Left ventricle myocardium superior (tissue), 1 donor: ENCODE measurements at places on chromosomes 11 and 22.

DNA sequence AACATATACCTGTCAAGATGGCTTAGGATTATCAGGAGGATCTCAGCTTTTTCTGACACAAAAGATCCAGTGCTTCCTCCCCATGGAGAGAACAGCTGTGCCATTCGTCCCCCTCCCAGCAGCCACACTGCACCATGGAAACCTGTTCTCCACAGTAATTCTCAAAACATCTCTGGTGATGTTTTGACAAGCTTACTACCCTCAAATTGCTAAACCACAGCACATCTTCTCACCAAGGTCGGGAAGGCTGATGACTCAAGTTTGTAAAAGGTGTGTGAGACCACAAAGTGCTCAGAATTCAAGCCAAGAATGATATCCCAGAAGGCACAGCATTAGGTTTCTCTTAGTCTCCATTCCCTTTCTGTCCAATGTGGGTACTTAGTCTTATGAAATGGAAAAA is 3.9 kb upstream of the RAB38 start:
- no peak for DNase-seq

- DNase-seq: no peak
Measured at GRCh38 chr22:22880645-22881044, 7.0 kb upstream of the IGLL5 start.

DNA sequence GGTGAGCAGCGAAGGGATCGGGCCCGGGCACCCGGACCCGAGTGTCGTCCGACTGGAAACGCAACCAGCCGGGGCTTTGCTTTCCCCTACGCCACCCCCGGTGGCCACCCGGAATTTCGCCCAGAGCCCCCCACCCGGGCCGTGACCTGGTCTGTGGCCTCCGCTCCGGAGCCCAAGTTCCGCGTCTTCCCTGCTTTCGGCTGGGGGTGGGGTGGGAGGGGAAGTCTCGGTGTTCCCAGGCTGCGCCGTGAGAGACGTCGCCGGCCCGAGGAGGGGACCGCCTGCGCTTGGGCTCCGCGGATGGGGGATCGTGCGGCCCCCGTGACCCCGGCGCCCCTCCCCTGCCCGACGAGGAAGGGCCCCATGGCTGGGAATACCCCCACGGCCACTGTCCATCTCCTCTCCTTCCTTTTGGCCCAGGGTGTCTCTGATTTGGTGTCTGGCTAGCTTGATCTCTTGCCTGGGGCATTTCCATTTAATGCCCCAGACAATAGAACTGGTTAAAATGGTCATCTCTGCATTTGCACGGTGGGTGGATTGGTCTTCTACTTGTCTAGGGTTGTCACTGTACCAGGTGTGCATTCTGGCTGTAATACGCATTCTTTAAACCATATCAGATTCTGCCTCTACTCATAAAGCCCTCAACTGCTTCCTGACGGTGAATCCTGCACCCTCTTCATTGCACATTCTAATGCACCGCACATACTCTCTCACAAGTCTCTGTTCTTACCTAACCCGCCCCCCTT is 789 bp downstream of the SIK2 start:
- no peak for DNase-seq

DNA sequence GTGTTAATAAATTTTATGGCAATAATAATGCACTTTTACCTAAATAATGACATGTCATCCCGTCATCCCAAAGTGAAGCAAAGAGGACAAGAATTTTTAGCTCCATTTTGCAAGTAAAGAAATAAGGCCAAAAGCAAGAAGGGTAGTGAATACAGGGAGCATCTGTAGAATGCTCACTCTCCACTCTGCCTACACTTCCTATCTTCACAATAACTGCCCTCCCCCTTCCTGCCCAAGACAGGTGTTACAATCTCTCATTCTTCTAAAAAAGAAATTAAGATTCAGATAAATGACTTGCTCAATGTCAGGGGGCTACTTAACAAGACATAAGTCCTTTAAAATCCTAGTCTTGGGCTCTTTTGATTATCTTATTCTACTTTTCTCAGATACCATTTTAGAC is 8.9 kb downstream of the RDX start:
- no peak for DNase-seq

- DNase-seq: no peak
Measured at GRCh38 chr11:9982127-9982795, 311.8 kb downstream of the SBF2 start.

GRCh38 chr22:41038732-41039131 is 53.7 kb upstream of the EP300 start:
- DNase-seq: no peak

DNA sequence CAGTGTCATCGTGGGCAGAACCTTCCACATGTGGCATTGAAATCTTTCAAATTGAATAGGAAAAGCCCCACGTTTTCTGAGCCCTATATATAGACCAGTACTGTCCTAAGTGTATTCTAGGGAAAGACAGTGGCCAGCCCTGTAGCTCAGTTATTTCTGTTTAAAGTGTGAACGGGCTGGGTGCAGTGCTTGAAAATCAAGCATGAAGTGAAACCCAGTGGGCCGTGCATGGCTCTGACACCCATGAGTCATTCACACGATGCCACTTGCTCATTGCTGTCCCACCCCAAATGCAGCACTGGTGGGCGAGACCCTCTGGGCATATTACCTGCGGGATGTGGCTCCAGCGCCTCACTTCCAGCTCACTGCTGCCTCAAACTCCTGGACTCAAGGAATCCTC is 29.8 kb upstream of the CCDC188 start:
- DNase-seq: no peak

- DNase-seq: no peak
Measured at GRCh38 chr11:117970400-117971024, 15.7 kb upstream of the IL10RA start.

DNA sequence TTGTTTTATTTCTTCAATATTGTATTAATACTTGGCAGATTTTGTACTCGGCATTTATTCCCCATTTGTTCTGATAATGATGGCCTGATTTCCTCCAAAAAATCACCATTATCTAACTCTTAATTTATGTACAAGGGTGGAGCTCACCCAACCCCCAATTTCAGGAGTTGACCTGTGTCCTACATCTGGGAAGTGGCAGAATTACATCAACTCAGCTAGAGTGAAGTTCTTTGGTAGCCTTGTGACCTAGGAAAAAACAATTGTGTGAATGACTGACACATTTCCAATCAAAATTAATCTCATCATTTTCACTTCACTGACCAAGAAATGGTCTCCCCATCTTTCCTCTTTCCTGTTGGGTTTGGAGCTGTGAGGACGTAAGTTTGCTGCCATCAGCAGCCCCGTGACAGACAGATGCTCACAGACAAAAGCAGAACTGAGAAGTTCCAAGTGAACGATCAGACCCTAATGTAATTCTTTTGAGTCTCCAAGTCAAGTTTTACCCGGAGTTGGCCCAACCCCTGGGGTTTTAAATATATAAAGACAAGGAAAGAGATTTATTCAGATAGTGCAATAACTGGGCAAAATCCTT is 16.6 kb upstream of the MS4A6E start:
- peak; percentile 31 for DNase-seq

DNA sequence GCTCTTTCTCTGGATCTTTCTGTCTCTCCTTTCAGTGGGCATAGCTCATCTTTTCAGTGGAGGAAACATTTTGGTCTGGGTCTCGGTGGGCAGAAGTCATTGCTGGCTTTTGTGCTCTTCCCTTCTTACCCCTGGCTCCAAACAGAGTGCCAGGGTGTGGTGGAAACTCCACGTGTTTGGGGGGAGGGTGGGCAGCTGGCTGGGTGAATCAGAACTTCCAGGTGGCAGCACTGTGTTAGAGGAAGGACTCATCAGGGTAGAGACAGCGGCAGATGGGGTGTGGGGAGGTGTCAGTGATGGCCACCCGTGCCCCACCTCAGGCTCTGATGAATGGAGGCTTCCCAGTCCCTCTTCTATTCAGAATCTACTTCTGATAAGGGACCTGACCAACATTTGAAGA is 114.0 kb downstream of the GRIK4 start:
- no peak for DNase-seq

DNA sequence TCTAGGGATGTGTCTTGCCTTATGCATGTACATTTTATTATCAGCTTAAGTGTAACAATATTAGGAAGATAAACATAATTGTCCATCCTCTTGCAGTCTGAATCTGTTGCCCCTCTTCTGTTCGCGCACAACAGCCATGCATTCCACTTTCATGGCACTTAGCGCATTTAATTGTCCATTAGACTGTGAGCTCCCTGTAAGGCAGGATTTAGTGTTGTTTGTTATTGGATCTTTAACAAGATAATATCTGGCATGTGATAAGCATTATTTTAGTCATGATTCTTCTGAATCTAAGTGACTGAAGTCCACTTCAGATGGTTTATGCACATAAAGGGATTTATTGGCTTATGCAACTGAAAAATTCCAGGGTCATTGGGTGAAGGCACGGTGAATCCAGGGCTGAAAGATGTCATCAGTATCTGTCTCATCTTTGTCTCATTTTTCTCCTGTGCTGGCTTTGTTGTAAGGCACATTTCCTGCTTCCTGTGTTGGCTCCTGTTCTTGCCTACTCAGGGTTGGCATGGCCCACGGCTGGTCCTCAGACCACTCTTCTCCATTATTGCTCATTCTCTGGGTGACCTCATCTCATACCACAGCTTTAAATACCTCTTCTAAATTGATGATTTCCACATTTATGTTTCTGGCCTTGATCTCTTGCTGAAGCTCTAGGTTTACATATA is 37.6 kb downstream of the ATXN10 start:
- DNase-seq: no peak

DNA sequence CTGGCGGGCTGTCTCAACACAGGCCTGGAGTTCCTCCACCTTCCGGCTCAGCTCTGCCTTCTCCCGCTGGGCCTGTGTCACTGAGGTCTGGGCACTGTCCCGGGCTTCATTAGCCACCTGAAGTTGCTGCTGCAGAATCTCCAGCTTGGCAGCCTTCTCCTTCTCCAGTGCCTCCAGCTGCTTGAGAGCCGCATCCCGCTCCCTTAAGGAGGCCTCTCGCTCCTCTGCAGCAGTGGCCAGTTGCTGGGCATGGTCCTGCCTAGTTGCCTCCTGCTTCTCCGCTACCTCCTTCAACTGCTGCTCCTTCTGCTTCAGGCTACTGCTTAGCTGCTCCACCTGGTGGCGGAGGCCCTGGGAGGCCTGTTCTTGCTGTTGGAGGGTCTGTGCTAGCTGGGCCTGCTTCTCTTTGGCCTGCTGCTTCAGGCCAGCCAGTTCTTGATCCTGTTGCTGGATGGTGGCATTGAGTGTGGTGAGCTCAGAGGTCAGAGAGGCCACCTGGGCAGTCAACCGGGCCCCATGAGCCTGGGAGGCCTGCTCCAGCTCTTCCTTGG is 16.9 kb downstream of the IL18BP start:
- DNase-seq: no peak

- DNase-seq: no peak
Measured at GRCh38 chr11:130891326-130891725, 25.0 kb downstream of the SNX19 start.

DNA sequence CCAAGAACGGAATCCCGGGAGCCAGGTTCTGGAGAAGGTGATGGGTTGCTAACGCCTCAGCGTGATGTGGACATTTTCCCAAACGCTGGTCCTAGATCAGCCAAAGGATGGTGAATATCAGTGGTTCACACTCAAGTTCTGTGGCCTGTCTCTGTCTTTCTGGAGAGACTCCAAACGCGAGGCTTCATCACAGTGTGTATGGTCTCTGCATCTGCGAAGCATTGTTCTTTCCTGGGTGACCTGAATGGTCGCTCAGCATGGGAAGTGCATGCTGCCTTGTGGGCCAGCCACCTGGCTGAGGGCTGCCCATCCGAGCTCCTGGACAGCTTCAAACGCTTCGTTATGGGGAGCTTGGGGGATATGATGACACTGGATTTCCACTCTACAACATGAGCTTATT is 810.0 kb downstream of the TBC1D22A start:
- no peak for DNase-seq

DNA sequence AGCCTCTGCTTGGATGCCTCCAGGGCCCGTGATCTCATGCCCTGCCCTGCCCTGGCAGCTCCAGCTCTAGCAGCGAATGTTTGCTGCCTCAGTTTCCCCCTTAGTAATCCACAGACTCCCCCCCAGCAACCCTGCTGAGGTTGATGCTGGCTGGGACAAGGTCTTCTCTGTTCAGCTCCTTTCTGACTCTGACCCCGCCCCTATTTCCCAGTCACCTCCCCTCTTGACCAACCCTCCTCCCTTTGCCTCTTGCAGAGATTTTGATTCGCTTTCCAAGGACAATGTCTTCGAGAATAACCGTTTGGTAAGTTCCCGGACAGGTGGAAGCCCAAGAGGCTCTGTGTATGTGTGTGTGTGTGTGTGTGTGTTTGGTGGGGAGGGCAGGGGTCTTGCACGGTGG is 5.6 kb downstream of the MICALL1 start:
- no peak for DNase-seq

DNA sequence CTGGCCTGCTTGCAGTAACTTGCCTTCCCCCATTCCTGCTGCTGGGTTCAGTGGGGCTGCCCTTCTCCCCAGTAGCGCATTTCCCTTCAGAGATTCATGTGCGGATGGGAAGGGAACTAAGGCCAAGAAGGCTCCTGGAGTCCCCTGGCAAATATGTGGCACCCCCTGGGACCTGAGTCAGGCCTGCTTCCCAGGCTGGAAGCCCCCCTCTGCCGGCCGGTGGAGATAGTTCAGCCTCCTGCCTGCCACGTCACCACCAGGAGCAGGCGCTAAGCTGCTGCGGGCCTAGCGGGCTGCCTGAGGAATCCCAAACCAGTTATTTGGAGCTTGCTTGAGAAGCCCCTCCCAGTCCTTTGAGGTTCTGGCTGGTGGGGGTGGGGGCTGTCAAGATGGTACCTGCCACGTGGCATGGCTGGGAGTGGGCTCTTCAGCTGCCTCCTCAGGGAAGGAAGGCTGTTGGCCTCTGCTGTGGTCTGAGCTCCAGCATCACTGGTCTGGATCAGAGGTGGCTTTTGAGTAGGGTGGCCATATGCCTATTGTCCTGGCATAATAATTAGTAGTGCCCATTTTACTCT is 2.0 kb downstream of the SERPINH1 start:
- peak; percentile 67 for DNase-seq

- no peak for DNase-seq
Measured at GRCh38 chr11:107547961-107548360, 17.6 kb downstream of the ALKBH8 start.

DNA sequence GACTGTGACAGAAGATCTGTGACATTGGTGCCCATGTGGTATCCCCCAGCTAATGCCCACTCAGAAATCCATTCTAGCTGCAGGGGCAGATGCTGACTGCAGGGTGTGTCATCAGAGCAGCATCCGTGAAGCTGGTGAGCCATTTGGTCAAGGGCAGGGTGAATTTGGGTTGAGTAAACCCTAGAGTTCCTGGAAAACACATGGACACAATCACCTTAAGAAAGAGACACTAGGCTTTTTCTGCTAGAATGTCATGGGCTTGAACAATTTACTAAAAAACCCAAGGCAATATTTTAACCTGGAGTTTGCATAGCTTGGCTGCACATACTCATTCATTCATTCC is 100.0 kb downstream of the ADAMTS15 start:
- no peak for DNase-seq

DNA sequence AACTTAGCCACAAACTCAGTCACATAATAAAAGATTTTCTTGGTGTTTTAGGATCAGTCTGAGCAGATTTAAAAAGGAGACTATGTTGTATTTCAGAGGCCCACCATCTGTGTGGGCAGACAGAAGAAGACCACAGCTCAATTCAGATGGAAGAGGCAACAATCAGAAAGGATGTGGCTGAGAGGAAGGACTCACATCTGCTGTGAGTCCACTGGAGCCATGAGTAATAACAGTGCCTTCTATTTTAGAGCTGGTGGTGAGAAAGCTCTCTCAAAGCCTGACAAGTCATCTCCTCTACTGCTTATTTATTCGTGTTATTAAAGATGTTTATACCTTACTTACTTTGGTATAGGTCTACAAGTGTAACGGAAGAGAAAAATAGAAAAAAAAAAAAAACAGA is 357.2 kb downstream of the OPCML start:
- no peak for DNase-seq

GRCh38 chr11:22730319-22730718 is 63.9 kb downstream of the GAS2 start:
- DNase-seq: no peak
